Lower lobe of right lung (tissue), 2 donors: ENCODE measurements at places on chromosomes 7 and 10. TPM values are rescaled to one million over a fixed set of nuclear protein-coding genes. Genes with fewer than 3 reads are reported as not detected.

DNA sequence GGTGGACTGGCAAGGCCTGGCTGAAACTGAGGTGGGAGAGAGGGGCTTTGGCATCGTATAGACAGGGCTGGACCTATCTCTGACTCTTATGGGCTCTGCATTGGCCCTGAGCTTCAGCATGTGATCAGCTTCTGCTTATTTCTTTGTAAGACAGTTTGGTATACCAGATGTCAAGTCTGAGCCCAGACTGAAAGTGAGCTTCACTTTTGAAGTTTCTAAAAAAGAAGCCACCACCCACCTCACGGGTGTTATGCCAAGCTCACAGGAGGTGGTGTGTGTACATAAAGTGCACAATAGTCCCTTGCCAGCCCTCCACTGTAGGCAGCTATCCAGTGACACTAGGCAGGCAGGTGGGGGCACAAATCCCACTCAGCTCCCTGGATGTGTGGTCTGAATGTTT is 68.7 kb upstream of the SEPHS1 start:
- H3K4me3 ChIP-seq = no peak overlapping the region
- H3K27me3 ChIP-seq = no peaks in the 10 kb centered on the region
- H3K36me3 ChIP-seq = no peaks in the 10 kb centered on the region
- DNase-seq = no peak
- H3K4me1 ChIP-seq = no peaks in the 10 kb centered on the region

RBP4 gene
- 17.4 TPM for total RNA-seq

CPEB3 gene
- 6.9 TPM for total RNA-seq

DNA sequence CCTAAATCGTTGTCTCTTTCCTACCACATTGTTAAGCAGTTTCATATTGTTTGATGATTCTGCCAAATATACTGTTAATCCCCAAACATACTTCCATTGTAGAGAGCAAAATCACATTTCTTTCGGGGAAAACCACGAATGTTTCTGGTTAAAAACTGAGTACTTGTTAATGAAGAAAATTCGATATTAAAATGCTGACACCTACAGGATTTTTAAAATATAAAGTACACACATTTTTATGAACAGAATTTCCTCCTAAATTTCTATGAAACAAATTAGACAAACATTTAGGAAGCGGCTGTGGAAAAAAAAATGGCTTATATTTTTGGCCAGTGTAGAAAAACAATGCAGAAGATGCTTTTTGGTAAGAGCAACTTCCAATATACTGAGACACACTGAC is 68.8 kb downstream of the IDE start:
- no peaks in the 10 kb centered on the region for H3K4me1 ChIP-seq
- DNase-seq = no peak

DNA sequence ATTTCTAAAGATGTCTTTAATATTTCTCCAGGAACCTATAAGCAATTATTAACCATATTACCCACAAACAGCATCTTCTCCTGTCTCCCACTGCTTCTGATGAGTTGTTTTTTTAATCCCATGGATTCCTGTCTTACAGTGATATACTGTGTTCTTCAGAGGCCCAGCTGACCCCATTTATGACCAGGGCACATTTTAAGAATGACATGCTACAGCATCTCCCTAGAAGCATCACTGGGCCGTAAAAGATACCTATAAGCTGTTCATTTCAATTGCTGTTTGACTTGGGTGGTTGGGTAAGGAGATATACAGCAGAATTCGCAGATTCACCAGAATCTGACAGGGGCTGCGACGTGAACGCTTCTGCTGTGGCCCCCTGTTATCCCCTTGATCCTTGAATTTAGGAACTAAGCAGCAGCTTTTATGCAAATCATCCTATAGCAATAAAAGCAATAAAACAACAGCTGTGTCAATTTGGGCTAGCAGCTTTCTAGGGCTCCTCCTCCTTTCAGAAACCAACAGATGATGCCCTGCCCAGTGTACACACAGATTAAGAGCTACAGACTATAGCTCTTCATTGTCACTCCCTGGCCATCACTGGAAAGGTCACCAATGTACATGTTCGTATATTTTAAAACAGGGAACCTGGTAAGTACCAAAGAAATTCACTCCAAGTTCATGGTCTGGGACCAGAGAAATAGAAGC is 86.8 kb downstream of the CPEB3 start:
- peaks cover 16% of the 10 kb centered on the region for H3K4me1 ChIP-seq
- H3K27ac ChIP-seq = no peak overlapping the region
- H3K36me3 ChIP-seq = peaks cover 6% of the 10 kb centered on the region
- no peaks in the 10 kb centered on the region for H3K27me3 ChIP-seq

ZNF853 gene
- total RNA-seq = 4.4 TPM

GRCh38 chr10:49161411-49161997 is 26.7 kb downstream of the TMEM273 start:
- peaks cover 17% of the 10 kb centered on the region for H3K36me3 ChIP-seq
- no peak overlapping the region for H3K4me3 ChIP-seq
- no peaks in the 10 kb centered on the region for H3K4me1 ChIP-seq

- no peaks in the 10 kb centered on the region for H3K36me3 ChIP-seq
- no peak for DNase-seq
- H3K27me3 ChIP-seq = peaks cover 42% of the 10 kb centered on the region
- no peak overlapping the region for H3K4me3 ChIP-seq
- H3K27ac ChIP-seq = no peak overlapping the region
Observed at GRCh38 chr10:133079836-133080682, 7.7 kb upstream of the ADGRA1 start.
